ENCODE measurements at places on chromosomes 4 and X.

DNA sequence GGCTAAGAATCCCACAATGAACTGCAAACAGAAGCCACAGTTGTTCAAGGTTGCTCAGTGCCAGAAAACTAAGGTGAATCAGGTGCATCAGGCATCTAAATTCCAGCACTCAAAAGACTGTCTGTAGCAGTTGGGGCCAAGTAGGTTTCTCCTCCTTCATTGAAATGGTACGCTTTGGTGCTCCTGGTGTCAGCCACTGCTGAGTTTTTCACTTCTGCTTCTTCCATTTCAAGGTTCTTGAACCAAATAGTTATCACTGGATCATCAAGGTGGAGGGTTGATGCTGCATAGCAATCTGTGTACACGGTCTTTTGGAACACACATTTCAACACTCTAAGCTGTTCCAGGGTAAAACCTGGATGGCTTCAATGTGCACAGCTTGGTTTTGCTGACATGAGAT lies 74.4 kb downstream of the TMA16 start:
- no peak for DNase-seq

GRCh38 chr4:6119507-6120020 lies 80.8 kb downstream of the JAKMIP1 start:
- DNase-seq: no peak

DNA sequence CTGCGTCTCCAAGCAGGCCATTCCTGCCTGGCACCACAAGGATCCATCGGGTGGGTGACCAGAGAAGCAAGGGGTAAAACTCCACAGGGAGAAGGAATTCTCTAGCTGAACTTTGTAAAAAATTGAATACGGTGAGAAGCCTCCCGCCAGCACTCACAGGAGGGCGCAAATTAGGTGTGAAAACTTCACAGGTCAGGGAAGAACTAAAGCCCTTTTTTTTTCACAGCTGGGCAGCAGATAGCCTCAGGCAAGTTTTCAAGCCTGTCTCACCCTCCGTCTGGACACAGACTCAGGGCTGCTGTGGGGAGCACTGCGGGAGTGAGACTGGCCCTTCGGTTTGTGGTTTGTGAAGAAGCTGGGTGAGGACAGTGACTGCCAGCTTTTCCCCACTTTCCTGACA lies 224.1 kb upstream of the FGF16 start:
- DNase-seq: no peak

DNA sequence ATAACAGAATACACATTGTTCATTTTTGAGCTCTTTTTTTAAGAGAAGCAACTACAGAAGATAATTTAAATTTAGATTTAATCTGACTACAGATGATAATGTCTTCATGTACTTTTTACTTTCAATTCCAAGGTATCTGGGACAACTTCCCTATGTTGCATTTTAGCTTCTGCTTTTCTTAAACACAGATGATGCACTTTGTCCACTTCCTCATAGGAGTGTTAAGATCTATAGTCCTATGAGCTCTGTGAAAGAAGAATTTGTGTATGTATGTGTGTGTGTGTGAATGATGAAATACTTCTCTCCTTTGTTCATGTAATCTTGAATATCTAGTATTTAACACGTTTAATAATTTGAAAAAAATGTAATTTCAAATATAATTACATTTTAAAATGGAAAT lies 5.3 kb upstream of the FHIP1A start:
- DNase-seq: no peak

GRCh38 chrX:120753413-120754251 lies 122.0 kb downstream of the CT47B1 start:
- DNase-seq: no peak

GRCh38 chr4:162921178-162921785 lies 245.4 kb downstream of the NAF1 start:
- no peak for DNase-seq

DNA sequence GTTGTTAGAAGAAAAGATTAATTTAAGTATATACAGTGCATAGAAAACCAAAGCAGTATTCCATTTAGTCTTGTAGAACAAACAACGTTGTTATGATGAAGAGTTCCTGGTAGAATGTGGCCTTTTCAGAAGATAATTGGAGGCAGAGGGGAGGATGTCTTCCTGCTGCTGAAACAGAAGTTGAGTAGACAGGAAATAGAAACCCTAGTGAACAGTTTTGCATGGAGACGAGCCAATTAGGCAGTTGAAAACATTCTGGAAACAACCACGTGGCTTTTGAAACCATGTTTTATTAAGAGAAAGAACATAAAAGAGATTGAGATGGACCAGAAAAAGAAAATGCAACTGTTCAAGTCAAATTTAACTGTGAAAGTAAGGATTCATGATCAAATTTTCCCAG lies 325.2 kb downstream of the CAMK2D start:
- DNase-seq: peak; percentile 86

GRCh38 chr4:127832585-127832984 lies 48.1 kb upstream of the PLK4 start:
- no peak for DNase-seq

DNA sequence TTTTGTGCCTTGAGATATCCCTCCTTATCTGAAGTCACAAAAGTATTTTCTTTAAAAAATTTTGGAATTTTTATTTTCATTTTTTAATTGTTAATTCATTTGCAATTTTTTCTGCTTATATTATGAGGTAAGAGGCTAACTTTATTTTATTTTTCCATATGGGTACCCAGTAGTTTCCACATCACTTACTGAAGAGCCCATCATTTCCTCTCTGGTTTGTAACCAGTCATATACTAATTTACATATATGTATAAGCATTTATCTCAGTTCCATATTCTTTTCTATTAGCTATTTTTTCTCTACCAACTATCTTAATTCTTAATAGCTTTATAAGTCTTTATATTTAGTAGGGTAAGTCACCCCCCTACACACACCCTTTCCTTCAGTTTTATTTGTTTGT lies 27.0 kb downstream of the MGARP start:
- no peak for DNase-seq

DNA sequence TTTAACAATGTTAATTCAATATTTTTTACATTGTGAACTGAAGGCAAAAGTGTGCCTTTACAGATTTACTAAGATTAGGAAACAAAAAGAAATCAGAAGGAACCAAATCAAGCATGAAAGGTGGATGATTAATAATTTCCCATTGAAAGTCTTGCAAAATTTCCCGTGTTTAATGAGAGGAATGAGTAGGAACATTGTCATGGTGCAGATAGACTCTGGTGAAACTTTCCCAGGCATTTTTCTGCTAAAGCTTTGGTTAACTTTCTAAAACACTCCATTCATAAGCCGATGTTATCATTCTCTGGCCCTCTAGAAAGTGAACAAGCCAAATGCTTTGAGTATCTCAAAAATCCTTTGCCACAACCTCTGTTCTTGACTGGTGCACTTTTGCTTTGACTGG lies 1522.8 kb upstream of the PABPC4L start:
- no peak for DNase-seq

All from fibroblast of skin of back (primary cell).